ENCODE measurements at places on chromosomes 5 and 9. TPM values are rescaled to one million over a fixed set of nuclear protein-coding genes. Genes with fewer than 3 reads are reported as not detected.

DNA sequence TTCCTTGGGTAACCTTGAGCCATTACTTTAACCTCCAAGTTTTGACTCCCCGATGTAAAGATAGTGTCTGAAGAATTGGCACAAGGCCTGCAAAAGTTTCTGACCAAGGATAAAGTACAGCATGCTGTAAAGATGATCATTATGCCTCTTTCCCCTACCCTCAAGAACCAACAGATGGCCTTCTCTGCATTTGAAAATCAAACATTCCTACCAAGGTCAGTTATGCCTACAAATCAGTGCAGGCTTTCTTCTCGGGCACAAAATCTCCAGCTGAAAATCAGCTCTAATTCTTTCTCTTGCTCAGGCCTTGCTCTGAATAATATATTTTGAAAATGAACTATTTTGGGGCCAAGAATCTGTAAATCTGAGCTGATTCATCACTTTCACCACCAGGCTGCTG is 59.7 kb downstream of the PPP2R2B start:
- DNase-seq: no peak
- H3K4me1 ChIP-seq: no peaks in the 10 kb centered on the region
- H3K27ac ChIP-seq: no peak overlapping the region
- no peaks in the 10 kb centered on the region for H3K36me3 ChIP-seq
- H3K27me3 ChIP-seq: no peaks in the 10 kb centered on the region

GRCh38 chr5:151662805-151663204 is 23.9 kb downstream of the SPARC start:
- H3K27ac ChIP-seq: no peak overlapping the region
- no peak for DNase-seq
- no peaks in the 10 kb centered on the region for H3K36me3 ChIP-seq
- H3K27me3 ChIP-seq: no peaks in the 10 kb centered on the region

- DNase-seq: peak; percentile 57
- H3K27ac ChIP-seq: peak overlapping the region; percentile 99
- H3K27me3 ChIP-seq: no peaks in the 10 kb centered on the region
- H3K36me3 ChIP-seq: no peaks in the 10 kb centered on the region
These were observed 621 bp downstream of the AK6 start for GRCh38 chr5:69368458-69369339.

DNA sequence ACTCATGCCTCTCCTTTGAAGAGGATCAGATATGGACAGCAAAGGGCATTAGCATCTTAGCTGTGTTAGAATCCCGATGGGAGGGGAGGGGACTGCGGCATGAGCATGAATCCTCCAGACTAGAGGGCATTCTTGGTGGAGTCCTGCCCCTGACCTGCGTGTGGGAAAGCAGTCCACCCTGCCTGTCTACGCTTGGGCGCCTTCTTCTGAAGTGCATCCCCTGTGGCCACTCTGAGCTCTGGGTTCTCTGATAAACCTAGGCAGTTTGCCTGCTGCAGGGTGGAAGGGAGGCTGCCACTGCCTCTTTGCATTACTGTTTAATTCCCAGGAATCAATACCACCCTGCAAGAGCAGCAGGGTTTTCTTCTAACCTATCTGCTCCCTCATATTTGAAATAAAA is 169.3 kb downstream of the INSYN2B start:
- no peak overlapping the region for H3K27ac ChIP-seq
- DNase-seq: no peak
- no peak overlapping the region for H3K4me3 ChIP-seq
- peaks cover 4% of the 10 kb centered on the region for H3K36me3 ChIP-seq
- no peaks in the 10 kb centered on the region for H3K4me1 ChIP-seq

- DNase-seq: no peak
- no peak overlapping the region for H3K4me3 ChIP-seq
- H3K36me3 ChIP-seq: no peaks in the 10 kb centered on the region
- H3K27ac ChIP-seq: no peak overlapping the region
- no peaks in the 10 kb centered on the region for H3K4me1 ChIP-seq
These were observed 146.8 kb downstream of the GHR start for GRCh38 chr5:42569953-42570548.

DNA sequence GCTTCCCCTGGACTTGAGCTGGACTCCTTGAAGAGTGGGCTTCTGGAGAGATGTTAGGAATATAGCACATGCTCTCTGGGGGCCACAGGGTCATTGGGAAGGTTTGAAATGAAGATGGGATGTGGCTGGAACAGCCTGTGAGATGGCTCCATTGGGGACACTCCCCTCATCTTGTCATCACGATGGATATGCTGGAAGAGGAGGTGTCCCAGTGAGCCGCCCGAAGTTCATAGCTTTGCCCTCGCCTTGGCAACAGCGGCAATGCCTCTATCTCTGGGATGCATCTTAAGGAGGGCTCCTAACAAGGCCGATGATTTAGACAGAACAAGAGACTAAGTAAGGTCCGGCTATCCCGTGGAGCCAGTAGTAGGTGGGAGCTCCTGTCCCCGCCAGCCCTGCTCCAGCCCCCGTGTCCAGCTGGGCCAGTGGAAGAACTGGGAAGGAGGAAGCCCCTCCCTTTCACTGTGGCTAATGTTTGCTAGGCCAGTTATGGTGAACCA is 23.9 kb downstream of the AMBP start:
- H3K27me3 ChIP-seq: no peaks in the 10 kb centered on the region
- no peak overlapping the region for H3K4me3 ChIP-seq
- H3K4me1 ChIP-seq: no peaks in the 10 kb centered on the region
- no peak overlapping the region for H3K27ac ChIP-seq
- H3K36me3 ChIP-seq: no peaks in the 10 kb centered on the region

DNA sequence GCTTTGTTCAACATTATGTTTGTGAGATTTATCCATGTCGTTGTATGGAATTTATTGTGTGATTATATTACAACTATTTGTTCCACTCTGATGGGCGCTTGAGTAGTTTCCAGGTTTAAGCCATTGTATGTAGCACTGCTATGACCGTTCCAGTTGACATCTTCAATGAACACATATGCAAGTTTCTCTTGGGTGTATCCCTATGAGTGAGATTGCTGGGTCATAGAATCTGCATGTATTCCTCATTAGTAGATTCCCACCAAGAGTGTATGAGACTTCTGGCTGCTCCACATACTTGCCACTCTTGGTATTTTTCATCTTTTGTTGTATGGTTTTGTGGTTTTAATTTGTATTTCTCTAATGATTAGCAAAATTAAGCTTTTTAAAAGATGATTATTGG is 22.9 kb downstream of the NUP214 start:
- H3K27me3 ChIP-seq: no peaks in the 10 kb centered on the region
- DNase-seq: no peak
- H3K27ac ChIP-seq: no peak overlapping the region

GRCh38 chr9:84744195-84744594 is 74.7 kb downstream of the NTRK2 start:
- H3K27ac ChIP-seq: no peak overlapping the region
- H3K4me1 ChIP-seq: no peaks in the 10 kb centered on the region
- H3K36me3 ChIP-seq: no peaks in the 10 kb centered on the region

DNA sequence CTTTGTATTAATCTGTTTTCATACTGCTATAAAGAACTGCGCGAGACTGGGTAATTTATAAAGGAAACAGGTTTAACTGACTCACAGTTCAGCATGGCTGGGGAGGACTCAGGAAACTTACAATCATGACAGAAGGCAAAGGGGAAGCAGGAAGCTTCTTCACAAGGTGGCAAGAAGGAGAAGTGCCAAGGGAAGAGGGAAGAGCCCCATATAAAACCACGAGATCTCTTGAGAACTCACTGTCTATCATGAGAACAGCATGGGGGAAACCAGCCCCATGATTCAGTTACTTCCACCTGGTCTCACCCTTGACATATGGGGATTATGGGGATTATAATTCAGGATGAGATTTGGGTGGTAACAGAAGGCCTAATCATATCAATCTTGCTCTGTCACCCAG is 60.9 kb upstream of the CHD1 start:
- no peaks in the 10 kb centered on the region for H3K4me1 ChIP-seq
- H3K27me3 ChIP-seq: no peaks in the 10 kb centered on the region
- no peak for DNase-seq

DNA sequence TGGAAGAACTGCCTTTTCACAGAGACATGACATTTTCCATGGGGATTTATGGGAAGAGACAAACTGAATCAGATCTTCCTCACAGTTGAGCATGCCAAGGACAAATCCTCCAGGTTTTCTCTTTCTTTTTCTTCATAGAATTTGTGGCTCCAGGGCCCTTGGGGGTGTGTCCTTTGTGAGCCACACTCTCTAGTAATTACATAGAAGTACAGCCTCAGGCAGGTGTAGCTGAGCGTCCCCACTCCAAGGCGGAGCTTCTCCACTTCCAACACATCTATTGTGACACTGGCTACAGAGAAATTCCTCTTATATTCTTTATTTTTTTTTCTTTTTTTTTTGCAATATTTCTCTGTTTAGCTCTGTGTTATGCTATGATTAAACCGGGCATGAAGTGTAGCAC is 420.5 kb upstream of the CD180 start:
- H3K27me3 ChIP-seq: no peaks in the 10 kb centered on the region
- H3K4me3 ChIP-seq: no peak overlapping the region
- H3K27ac ChIP-seq: no peak overlapping the region
- H3K4me1 ChIP-seq: no peaks in the 10 kb centered on the region

- no peaks in the 10 kb centered on the region for H3K27me3 ChIP-seq
- no peaks in the 10 kb centered on the region for H3K4me1 ChIP-seq
- H3K36me3 ChIP-seq: no peaks in the 10 kb centered on the region
- H3K27ac ChIP-seq: no peak overlapping the region
- no peak overlapping the region for H3K4me3 ChIP-seq
These were observed 69.8 kb downstream of the SYK start for GRCh38 chr9:90871327-90871935.

GRCh38 chr5:6220346-6221088 is 157.8 kb downstream of the MED10 start:
- H3K4me1 ChIP-seq: no peaks in the 10 kb centered on the region
- H3K4me3 ChIP-seq: no peak overlapping the region
- H3K36me3 ChIP-seq: no peaks in the 10 kb centered on the region
- no peak for DNase-seq
- H3K27ac ChIP-seq: no peak overlapping the region

DNA sequence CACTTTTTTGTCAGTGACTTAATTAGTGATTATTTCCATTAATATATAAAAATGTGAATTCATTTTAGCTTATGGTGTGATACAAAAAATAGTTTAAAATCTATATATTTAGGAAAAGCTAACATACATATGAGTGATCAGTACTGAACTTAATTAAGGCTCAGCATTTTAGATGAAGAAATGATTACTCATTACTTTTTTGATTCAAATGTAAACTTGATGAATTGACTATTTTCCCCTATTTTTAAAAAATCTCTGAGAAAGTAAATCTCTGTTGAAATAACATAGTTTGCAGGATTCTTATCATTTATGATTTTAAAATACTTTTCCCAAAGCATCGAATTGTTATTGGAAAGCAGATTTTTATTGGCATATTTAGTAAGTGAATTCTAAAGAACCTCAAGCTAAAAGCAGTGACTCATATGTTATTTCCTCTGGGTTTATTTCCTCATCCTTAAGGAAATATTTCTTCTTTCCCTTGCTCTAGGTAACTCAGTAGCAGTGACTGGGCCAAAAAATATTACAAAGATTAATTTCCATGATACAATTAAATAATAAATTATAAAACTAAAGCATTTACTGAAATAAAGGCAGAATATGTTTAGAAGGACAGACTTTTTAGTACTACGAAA is 290.6 kb downstream of the FER start:
- H3K36me3 ChIP-seq: no peaks in the 10 kb centered on the region
- no peaks in the 10 kb centered on the region for H3K4me1 ChIP-seq
- no peak overlapping the region for H3K4me3 ChIP-seq
- no peak overlapping the region for H3K27ac ChIP-seq
- no peak for DNase-seq

- H3K4me1 ChIP-seq: no peaks in the 10 kb centered on the region
- no peaks in the 10 kb centered on the region for H3K36me3 ChIP-seq
- peaks cover 55% of the 10 kb centered on the region for H3K27me3 ChIP-seq
These were observed 208.4 kb downstream of the MEF2C start for GRCh38 chr5:88674356-88675167.

DNA sequence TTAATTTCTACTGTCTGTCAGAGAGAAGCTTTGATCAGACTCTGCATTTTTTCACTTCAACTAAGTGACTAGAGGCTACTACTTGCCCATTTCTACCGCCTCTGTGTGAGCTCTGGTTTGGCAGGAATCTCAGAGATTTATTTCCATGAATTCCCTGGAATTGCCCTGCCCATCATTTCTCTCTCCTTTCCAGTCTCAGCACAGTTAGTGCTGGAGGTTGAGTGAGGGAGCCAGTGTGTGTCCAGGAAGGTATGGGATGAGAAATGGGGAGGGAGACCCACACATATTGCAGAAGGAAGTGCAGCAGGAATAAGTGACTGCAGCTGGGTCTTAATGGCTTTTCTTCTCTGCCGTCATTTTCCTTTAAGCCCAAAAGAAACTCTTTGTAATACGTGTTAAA is 443.1 kb upstream of the ZNF462 start:
- H3K4me3 ChIP-seq: no peak overlapping the region
- no peaks in the 10 kb centered on the region for H3K36me3 ChIP-seq
- no peaks in the 10 kb centered on the region for H3K4me1 ChIP-seq

- no peak for DNase-seq
- H3K27me3 ChIP-seq: no peaks in the 10 kb centered on the region
- no peaks in the 10 kb centered on the region for H3K36me3 ChIP-seq
- no peak overlapping the region for H3K4me3 ChIP-seq
- no peaks in the 10 kb centered on the region for H3K4me1 ChIP-seq
These were observed 270.7 kb downstream of the TMEM167A start for GRCh38 chr5:82806513-82806912.

DNA sequence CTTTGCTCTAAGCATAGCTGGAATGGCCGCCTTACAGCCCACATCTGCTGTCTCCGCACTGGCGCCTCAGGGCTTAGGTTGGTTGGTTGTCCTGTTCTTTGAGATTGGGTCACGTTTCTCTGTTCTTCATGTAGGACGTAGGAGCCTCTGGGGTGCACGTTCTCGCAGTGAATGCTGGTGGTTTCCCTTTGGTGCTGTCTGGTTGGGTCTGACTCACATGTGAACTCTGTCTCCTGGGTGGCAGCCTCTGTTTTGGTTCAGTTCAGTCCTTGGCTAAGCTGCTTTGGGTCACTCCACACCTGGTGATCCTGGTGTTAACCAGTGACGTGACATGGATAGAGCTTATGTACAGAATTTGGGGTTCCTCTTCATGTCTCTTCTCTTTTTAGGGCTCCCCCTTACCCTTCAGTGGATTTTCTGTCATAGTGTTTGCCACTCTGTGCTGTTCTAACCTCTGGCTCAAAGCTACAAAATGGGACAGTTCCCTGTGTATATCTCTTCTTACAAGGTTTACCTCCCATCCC is 12.6 kb upstream of the LPCAT1 start:
- peak; percentile 54 for DNase-seq
- no peaks in the 10 kb centered on the region for H3K27me3 ChIP-seq
- no peaks in the 10 kb centered on the region for H3K36me3 ChIP-seq

The IL13 gene
- total RNA-seq: not detected

The SHOC1 gene
- not detected for total RNA-seq

The ERCC6L2 gene
- total RNA-seq: 50.0 TPM

The ANKRD31 gene
- total RNA-seq: 0.18 TPM

The EDIL3 gene
- total RNA-seq: not detected

The LCN9 gene
- total RNA-seq: not detected

The PTGER4 gene
- total RNA-seq: 236 TPM

The NR5A1 gene
- not detected for total RNA-seq

The NIPAL4 gene
- 0.31 TPM for total RNA-seq

The FBP2 gene
- not detected for total RNA-seq

The PCDH12 gene
- total RNA-seq: not detected

Data from naive thymus-derived CD4-positive, alpha-beta T cell (primary cell).